ENCODE measurements at places on chromosomes 7 and 10.

DNA sequence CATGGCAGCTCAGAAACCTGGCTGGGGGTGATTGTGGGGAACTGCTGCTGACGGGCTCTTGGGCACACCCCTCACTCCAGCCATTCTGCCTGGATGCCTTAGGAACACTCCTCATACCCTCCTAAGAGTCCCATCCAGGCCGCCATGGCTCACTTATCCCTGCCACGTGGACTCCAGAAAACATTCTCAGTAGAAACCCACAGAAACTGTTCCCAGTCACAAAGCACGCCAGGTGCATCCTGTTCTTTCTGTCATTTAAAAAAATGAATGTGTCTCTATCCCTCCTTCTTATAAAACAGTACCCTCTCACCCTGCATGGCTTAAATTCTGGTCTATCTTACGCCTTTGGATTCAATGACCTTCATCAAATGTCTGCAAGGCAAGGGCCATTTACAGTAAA lies 177.7 kb downstream of the CUX1 start:
- DNase-seq = no peak

DNA sequence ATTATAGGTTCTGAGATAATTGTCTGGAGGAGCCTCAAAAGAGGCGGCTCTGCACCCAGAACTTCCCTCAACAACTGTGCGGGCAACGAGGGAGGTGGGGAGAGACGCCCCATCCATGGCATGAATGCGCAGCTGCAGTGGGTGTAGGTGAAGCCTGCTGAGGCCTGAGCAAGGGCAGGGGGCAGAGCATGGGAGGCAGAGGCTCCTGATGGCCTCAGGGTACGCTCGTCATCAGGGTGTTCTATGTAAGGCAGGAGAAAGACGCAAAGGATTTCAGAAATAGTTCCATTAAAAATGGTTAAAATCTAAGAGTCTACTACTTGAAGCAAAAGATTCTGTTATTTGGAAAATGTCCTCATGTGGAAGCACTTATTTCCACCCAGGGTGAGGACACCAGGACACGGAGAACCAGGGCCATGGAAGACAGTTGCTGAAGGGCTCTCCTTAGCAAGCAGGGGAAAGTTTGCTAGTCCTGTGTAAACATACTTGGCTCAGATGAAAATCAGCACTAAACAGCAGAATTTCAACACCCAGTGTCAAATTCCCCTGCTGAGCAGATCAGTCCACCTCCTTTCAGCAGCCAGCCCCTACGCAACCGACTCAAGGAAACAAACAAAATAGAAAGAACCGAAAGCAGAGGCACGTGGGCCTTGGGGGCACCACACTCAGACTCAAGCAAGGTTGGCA lies 18.9 kb downstream of the INSIG1 start:
- no peak for DNase-seq

GRCh38 chr7:129848436-129848835 lies 104.3 kb downstream of the UBE2H start:
- DNase-seq = no peak

DNA sequence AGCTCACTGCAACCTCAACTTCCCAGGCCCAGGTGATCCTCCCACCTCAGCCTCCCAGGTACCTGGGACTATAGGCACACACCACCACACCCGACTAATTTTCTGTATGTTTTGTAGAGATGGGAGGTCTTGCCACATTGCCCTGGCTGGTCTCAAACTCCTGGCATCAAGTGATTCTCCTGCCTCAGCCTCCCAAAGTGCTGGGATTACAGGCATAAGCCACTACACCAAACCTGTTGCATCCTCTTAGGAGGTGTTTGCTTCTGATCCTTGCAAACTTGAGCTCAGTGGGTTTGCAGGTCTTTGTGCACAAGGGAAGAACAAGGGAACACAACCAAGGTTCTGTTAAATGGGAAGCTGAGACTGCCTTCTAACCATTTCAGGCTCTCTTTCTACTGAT lies 184.6 kb downstream of the ARHGAP12 start:
- no peak for DNase-seq

DNA sequence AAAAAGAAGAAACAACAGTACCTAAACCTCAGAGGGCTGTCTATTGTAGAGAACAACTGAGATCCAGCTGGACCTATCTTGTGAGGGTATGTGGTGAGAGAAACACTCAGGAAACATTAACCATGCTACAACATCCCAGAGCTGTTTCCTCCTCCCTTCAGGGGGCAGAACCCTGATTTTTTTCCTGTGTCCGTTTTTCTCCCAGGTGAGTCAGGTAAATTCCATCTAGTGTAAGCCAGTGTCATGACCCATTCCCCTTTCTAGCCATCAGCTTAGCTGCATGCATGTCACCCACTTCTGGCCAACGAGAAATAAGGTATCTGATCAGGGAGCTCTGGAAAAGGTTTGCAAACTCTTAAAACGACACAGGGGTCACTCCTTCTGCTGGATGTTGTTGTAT lies 103.8 kb downstream of the DNMBP start:
- no peak for DNase-seq

- no peak for DNase-seq
These were observed 1339.4 kb downstream of the XPNPEP1 start for GRCh38 chr10:108583877-108584276.

GRCh38 chr10:15780353-15781135 lies 60.8 kb upstream of the ITGA8 start:
- DNase-seq = peak; percentile 58

DNA sequence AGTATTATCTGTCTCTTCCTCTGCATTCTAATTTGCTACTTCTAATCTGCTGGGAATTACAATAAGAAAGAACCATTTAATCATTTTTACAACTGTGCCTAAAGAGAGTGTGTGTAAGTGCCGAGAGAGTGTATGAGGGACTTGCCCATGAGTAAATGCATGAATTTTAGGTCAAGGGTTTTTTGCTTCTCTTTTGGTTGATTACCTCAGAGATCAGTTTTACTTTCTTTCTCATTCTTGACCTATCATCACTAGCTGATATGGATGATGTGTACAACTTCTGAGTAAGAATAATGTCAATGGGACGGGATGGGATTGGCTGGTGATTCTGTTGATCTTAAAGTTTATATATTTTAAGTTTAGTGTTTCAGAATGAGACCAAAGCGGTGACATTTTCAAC lies 47.8 kb downstream of the IKZF1 start:
- DNase-seq = no peak

GRCh38 chr7:148883266-148884048 lies 634 bp downstream of the EZH2 start:
- DNase-seq = peak; percentile 21

DNA sequence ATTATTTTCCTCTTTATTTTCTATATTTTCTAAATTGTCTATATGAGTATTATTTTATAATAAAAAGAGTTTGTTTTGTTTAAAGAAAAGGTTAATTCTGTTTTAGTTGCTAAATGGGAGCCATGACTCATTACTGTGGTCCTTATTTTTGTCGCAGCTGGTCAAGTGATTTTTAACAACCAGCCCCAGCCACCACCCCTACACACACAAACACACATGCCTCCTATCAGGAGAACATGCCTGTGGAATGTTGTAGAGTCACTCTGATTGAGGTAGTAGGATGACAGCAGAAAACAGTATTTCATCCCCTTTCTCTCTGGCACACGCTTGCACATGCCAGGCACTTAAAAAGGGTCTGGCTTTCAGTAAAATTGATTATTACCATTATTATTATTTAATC lies 68.6 kb upstream of the GDF10 start:
- no peak for DNase-seq

- DNase-seq = no peak
These were observed 824 bp downstream of the LRIT2 start for GRCh38 chr10:84224411-84225028.

DNA sequence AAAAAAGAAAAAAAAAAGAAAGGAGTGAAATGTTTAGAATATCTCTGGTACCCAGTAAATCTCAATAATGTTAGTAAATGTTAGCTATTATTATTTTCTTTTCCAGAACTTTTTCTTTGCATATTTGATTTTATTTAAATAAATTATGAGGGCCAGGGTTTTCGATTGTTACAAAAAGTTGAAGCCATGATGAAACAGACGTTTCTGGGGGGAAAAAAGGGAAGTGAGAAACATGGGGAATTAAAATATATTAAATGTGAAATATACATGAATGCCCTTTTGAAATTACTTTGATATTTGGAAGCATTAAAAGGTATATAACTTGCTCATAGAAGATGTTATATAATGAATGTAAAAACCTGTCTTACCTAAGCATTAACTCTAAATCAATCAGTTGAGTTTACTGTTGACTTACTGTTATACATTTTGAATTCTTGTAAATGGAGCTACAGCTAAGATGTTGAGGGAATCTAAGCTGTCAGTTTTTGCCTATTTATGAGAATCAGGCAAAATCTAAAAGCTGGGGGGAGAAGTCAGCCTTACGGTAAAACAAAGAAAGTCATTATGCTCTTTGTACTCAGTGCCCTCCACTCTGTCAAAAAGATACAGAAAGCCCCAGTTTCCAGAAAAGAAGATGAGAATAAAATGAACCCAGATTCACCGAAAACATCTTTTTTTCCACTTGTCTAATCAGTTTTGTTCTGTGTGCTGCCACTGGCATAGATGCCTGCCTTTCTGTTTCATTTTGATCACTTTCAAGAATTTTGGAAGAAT lies 30.0 kb upstream of the KDM7A start:
- no peak for DNase-seq

GRCh38 chr10:7937315-7937945 lies 117.1 kb upstream of the GATA3 start:
- no peak for DNase-seq
